Progenitor cell of endocrine pancreas (in vitro differentiated cells): ENCODE measurements at places on chromosomes 3 and 15.

DNA sequence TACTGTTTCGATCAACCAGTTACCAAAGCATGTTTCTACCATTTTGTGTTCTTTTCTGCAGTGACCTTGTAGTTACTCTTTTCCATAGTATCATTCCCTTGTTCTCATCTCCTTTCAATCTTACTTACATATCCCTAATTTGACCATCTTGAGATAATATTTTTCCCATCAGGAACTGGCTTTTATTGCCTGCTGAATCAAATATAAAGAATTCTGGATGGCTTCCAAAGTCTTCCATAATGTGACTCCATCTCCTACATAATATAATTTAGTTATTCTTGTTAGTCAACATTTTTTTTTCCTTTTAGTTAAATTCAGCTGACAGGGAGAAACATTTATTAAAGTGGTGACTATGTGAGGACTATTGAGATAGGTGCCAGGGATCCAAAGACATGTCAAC lies 7.0 kb downstream of the USP8 start:
- no peak for DNase-seq

DNA sequence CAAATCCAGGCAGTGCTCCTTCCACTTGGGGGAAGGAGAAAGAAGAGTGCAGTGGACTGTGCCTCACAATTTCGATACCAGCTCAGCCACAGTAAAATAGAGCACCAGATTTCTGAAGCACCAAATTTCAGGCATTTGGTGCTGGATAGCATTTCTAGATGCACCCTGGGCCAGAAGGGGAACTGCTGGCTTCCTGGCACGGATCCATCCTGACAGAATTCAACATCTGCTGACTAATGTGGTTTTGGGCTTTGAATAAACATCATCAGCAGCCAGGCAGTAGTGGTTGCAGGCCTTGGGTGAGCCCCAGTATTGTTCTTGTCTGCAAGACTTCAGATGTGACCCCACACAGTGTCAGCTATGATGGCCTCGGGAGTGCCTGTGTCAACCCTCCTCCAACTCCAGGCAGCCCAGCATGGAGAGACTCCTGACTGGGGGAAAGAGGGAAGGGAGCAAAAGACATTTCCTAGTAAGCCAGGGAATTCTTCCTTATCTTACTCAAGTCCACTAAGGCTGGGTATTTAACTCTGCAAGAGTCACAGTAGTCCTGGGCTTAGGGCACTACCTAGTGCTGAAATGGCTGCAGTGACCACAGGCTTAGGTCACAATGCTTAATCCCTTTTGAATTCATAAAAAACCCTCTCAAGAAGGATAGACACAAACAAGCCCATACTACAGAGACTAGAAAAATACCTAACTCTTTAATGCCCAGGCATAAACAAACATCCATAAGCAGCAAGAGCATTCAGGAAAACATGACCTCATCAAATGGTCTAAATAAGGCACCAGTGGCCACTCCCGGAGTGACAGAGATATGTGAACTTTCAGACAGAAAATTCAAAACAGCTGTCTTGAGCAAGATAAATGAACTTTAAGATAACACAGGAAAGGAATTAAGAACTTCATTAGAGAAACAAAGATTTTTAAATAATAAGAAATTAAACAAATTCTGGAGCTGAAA lies 74.7 kb downstream of the SPATA16 start:
- DNase-seq: no peak

DNA sequence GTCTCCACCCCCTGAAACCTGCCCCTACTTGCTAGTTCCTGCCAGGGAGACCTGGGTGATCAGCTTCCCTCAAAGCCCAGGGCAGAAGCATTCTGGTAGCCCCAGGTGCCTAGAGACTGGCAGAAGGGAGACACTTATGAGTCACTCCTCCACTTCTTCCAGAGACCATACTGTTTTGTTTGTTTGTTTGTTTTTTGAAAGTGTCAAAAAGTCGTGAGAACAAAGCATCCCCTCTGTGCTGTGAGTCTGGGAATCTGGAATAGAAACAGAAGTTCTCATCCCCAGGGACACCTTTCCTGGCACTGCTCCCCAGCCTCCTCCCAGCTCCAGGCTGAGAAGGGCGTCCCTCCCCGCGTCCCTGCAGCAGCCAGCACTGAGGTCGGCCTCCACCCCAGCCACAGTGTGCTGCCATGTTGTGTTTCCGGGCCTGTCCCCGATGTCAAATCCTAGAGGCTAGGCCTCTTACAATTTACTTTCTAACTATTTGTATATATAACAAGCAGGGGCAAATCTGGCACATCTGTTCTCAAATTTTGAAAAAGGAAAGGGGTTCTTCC lies 573.0 kb downstream of the RBMS3 start:
- no peak for DNase-seq

- no peak for DNase-seq
Observed at GRCh38 chr15:85532689-85533088, 152.3 kb downstream of the AKAP13 start.

GRCh38 chr3:180283251-180283650 lies 246.5 kb upstream of the PEX5L start:
- DNase-seq: no peak

DNA sequence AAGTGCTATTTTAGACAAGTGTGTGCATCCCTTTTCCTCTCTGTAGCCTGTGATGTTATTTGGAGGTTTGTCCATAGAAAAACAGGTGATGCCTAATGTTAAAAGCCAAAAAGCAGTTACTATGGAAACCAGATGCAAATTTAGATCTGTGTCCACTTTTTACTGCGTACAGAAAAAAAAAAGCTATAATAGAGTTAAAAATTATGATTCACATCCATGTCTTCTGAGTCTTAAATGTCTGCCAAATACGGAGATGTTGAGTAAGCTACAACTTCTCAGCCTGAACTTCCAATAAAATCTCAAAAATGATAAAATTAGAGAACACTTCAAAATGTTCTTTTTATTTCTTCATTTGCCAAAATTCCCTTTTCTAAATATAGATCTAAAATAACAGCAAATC lies 74.2 kb upstream of the GAP43 start:
- DNase-seq: no peak
